ENCODE measurements at places on chromosomes 7 and 10.

DNA sequence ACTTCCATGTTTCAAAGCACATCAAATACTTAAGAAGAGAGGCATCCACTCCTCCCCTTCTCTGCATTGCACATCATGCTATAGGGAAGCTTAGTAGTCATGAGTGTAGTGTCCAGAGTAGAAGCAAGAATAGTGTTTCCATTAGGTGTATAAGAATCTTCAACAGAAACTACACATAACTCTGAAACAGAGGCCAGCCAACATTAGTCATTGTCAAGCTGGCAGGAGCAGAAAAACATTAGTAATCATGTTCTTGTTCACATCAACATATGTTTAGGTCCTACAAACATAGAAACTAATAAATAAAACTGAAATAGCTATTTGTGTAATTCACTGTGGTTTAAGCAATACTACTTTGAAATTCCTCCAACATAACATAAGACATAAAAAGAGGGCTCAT lies 370.2 kb downstream of the PPP1R3A start:
- no peak for DNase-seq

DNA sequence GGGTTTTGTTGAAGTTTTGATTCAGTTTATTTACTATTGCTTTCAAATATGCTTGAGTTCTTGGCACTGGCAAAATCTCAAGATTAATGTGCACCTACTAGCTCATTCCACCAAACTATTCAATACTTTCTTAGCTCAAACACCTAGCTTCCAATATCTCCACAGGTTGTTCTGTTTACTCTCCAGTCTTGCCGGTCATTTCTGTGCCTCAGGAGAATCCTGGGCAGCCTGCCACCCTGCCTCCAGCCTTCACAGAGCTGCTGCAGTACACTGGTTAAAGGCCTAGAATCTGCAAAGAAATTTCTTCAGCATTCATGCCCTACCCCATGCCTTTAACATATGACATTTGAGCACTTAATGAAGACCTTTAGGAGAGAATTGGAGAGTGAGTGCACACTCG lies 4.0 kb upstream of the TMEM106B start:
- no peak for DNase-seq

DNA sequence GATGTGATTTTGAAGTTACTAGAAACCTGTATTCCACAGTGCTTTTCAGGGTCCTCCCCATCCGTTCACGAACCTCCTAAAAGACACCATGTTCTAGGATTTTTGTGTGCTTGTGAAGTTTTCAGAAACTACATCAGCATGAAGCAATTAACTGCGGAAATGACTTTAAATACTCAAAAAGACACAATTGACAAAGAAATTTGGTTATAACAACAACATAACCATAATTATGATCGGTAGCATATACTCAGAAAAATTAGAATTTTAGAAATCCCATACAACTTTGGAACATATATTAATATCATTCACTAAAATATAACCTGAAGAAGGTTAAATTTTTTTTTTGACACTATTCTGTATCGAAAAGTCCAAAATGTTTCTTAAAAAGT lies 43.8 kb upstream of the FAM20C start:
- no peak for DNase-seq

GRCh38 chr7:108296911-108297310 lies 159.3 kb downstream of the NRCAM start:
- DNase-seq: no peak

DNA sequence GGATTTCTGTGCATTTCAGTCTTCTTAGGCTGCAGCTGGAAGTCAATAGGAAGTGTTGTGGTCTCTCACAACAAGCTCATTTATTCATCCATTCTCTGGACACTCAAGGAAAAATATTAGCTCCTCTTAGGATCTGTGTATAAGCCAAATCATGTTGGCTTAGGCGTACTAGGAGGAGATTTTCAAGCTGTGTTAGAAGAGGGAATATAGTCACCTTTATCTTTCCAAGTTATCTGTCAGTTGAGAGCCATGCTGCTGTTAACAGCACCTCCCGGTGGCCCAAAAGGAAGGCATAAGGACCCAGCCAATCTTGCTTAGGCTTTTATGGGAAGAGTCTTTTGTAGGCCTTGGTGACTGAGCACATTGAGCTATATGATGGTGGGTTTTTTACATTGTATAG lies 220.0 kb downstream of the LRMDA start:
- DNase-seq: no peak

GRCh38 chr10:118763202-118763988 lies 8.6 kb upstream of the CACUL1 start:
- DNase-seq: no peak

DNA sequence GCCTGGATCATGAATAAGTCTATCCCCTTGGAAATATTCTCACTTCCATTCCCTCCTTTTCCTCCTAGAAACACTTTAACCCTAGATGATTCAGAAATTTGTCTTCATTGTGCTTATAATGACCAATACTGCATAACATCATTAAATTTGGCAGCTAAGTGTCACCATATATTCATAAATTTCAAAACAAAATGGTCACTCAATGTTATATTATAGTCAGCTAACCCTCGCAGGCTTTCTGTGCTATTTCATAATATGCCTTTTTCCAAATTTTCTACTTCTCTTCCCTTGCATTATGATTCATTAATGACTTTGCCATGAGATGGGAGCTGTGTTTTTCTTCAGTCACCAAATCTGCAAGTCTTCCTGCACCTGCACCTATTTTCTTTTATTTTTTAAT lies 308.3 kb upstream of the AKR1E2 start:
- no peak for DNase-seq

- DNase-seq: no peak
These were observed 62.2 kb downstream of the VIM start for GRCh38 chr10:17290226-17290625.

DNA sequence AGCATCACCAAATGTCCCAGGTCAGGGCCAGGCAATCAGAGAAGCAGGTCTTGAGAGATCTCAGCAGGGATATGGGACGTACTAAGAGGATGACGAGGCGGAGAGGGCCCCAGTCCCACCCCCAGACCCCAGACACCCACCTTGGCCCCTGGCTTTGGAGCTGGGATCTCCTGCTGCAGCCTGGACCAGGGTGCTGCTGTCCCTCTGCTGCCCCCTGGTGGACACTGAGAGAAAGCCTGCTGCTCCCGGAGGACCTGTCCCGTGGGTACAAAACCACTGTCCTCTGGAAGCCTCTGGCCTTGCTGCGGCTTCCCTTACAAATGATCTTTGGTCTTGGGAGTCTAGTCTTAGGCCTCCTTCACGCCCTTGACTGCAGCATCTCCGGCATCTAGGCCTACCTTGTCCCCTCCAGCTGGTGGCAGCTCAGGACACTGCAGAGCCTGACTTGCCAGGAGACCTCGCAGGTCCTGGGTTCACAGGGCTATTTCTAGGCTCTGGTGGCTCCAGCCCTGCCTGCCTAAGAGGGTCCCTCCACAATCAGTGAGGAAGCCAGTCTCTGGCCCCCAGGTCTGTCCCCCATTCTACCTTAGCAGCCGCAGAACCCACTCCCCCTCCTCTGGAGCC lies 97.1 kb downstream of the RGS10 start:
- DNase-seq: peak; percentile 74

DNA sequence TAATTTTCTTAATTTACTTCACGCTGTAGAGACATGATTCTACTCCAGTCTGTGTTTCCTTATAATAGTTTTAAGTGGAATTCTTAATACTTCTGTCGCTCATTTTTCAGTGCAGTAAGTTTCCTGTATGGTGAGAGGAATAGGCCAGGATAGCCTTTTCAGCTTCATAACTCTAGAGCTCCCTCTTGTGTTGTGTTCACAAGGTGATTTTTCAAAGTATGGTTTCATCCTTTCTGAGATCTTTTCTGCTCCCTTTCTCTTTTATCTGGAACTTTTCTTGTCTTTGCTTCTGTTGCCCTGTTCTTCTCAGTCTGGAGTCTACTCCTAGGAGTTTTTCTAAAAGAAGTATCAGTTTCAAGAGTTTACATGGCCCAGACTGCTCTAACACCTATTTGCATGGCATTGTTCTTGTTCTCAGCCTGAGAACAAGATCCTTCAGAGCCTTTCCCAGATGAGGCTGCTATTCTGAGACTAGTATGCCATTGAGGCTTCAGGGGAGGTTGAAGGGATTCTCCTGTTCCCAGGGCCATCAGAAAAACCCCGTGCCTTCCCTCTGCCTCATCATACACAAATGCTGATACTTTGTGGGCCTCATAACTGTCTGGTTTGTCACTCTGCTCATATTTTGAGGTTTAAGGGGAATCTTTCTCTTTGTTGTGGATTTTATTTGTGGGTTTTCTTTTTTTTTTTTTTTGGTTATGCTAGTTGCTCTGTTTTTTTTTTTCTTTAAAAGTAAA lies 21.8 kb downstream of the NET1 start:
- DNase-seq: no peak

DNA sequence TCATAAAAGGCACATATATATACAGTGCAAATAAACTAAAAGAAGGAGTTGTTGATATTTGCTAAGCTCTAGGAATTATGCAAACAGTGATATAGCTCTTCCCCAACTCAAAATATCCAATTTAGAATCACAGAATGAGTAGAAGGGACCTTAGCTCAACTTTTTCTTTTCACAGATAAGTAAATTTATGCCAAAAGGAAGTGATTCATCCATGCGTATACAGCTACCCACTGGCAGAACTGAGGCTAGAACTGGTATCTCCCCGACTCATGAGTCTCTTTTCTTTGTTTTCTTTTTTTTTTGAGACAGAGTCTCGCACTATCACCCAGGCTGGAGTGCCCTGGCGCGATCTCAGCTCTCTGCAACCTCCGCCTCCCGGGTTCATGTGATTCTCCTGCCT lies 54.2 kb upstream of the SVIL start:
- DNase-seq: no peak

- no peak for DNase-seq
These were observed 508 bp upstream of the TECPR1 start for GRCh38 chr7:98252425-98253054.

GRCh38 chr7:144830811-144831210 lies 5.0 kb downstream of the TPK1 start:
- DNase-seq: no peak

DNA sequence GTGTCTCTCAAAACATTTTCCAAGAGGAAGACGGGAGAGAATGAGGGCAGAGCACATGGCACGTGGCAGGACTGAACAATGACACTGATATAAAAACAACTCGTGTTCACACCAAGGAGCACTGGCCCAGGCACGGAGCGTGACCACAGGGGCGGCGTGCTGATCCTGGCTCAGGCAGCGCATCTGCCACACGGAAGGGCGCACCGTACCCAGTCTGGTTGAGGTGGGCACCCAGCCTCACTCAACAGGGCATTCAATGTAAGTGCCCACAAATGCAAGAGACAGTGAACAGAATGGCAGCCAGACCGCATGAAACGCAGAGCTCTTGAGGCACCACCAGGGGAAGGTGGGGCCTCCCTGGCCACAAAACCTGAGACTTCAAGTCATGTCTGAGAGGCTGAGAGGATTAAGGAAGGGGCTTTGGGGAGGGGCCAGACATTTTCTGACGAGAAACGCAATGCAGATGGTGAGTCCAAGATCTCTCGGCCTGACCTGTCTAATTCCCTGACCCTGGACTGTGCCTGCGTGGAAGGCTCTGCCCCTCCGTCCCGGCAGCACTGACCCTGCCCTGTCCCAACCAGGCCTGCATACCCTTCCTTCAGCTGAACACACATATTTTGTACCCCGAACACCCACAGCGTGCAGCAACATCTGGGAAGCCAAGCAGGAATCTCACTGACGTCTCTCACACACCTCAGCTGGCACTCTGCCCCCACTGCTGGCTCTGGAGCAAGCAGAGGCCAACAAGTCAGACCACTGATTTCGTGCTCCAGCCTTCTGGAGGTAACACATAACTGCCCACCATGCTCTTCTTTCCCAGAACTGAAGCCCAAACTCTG lies 35.5 kb downstream of the VOPP1 start:
- DNase-seq: no peak

DNA sequence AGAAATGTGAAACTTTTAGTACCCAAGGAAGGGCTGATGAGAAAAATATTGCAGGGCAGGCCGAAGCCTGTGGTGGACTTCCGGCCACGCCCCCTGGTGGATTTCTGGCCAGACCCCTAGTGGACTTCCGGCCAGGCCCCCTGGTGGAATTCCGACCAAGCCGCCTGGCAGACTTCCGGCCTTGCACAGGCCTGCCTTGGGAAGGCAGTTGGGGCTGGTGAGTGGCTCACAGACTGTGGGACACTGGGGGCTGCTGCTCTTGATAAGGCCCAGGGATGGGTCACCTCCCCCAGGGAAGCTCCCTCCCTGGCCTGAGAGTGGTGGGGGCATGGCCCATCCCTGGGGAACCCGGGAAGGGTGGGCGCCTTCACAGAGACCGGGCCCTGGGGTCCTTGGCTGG lies 116.4 kb upstream of the MKI67 start:
- no peak for DNase-seq

- no peak for DNase-seq
These were observed 41.8 kb downstream of the FAM204A start for GRCh38 chr10:118300320-118300719.

- DNase-seq: no peak
These were observed 130.6 kb downstream of the EBF3 start for GRCh38 chr10:129833468-129833950.

- no peak for DNase-seq
These were observed 822 bp downstream of the SAMD9L start for GRCh38 chr7:93147363-93147762.

GRCh38 chr7:85191383-85191782 lies 4.5 kb upstream of the SEMA3D start:
- no peak for DNase-seq

Measured in T follicular helper cell (primary cell).